ENCODE measurements at places on chromosomes 12 and 14.
A peak's percentile ranks its signal among the peaks of the same experiment; 100 is the strongest.

GRCh38 chr12:96070670-96071279 lies 35.4 kb upstream of the LTA4H start:
- no peak for DNase-seq

- DNase-seq = no peak
Observed at GRCh38 chr12:50564237-50564947, 59.6 kb downstream of the DIP2B start.

DNA sequence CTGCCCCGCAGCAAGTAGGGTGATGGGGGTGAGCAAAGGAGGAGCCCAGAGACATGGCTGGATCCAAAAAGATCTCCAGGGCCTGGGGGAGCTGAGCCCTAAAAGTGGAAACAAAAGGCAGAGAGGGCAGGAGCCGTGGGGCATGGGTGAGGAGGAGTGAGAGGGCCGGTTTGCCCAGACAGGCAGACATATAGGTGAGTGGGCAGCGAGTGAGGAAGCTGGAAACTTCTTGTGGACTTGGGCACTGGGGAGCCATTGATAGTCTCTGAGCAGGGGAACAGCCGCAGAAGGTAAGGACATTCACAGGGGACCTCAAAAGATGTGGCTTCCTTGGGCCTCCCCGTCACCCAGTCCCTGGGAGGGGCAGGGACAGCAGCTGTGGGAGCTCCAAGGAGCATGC lies 16.8 kb upstream of the TMEM119 start:
- DNase-seq = no peak

DNA sequence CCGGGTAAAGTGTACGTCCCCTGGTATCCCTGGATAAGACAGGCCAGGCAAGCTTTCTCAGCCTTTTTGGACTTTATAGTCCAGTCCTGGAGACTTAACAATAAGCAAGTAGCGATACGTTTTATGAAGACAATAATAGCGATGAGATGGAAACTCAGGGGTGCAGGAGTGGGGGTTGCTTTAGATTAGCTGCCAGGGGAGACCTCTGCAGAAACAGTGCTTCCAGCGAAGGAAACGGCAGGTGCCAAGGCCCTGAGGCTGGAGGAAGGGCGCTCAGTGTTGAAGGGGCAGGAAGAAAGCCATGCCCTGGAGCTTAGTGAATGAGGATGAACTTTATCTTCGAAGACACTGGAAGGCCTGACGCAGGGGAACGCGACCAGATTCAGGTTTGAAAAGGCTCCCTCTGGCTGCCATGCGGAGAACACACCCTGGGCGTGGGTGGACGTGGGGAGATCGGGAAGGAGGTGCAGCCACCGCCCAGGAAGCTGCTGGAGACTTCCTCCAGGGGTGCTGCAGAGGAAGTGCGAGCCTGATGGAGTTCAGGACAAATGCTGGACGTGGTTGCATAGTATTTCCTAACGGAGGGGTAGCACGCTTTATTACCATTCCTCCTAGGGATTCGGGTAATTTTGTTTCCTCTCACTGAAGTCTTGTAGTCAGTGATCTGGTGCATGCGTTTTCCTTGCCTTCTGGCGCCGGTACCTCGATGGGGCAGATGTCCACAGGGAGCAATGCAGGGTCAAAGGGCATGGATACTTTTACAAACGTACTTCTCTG lies 26.1 kb upstream of the UBC start:
- DNase-seq = peak; percentile 95

- DNase-seq = no peak
Observed at GRCh38 chr14:93778453-93778852, 9.8 kb downstream of the PRIMA1 start.

GRCh38 chr12:51381226-51382079 lies 9.8 kb downstream of the GALNT6 start:
- peak; percentile 74 for DNase-seq

GRCh38 chr12:71445071-71445470 lies 5.5 kb downstream of the LGR5 start:
- DNase-seq = no peak
